ENCODE measurements at places on chromosomes 3 and 15.

DNA sequence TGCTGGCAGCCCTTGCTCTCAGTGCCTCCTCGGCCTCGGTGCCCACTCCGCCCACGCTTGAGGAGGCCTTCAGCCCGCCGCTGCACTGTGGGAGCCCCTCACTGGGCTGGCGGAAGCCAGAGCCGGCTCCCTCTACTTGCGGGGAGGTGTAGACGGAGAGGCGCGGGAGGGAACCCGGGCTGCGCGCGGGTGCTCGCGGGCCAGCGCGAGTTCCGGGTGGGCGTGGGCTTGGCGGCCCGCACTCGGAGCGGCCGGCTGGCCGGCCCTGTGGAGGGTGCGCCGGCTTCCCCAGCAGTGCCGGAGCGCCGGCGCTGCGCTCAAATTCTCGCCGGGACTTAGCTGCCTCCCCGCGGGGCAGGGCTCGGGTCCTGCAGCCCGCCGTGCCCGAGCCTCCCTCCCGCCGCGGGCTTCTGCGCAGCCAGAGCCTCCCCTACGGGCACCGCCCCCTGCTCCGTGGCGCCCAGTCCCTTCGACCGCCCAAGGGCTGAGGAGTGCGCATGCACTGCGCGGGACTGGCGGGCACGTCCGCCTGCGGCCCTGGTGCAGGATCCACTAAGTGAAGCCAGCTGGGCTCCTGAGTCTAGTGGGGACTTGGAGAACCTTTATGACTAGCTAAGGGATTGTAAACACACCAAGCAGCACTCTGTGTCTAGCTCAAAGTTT, 231.5 kb downstream of the EFHB start:
- no peak for DNase-seq

DNA sequence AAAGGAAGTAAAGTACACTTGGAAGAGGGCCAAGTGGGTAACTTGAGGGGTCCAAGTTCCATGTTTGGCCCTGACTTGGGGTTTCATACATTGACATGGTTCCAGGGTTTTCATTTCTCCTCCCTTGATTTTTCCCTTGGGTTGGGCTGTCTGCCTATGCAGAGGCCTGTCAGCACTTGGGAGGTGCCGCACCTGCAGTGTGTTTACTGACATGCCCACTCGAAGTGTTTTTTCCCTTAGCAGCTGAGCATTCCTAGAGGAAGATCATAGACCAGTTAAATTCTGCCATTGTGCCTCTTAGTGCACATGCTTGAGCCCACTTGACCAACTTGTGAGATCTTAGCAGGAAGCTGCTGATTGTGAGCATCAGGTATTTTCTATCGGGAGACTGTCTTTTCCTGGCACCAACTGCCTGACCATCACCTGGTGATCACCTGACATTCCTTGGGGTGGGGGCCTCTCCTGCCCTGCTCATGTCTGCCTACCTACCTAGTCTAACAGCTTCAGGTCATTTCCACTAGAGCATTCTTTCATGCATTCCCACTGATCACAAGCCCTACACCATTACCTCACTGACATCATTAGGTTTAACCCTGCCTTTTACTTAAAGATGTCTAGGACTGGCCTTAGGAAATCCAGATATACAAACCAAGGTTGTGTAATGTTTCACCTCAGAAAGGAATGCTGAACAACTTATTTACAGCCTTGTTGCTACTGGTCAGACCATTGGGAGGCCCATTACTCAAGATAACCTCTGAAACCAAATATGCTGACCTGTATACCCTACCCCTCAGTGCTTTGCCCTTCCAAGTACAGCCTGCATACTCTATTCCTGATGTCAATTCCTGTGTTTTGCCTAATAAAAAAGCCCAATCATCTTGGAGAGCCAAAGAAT, 68.3 kb downstream of the CD47 start:
- DNase-seq = no peak

DNA sequence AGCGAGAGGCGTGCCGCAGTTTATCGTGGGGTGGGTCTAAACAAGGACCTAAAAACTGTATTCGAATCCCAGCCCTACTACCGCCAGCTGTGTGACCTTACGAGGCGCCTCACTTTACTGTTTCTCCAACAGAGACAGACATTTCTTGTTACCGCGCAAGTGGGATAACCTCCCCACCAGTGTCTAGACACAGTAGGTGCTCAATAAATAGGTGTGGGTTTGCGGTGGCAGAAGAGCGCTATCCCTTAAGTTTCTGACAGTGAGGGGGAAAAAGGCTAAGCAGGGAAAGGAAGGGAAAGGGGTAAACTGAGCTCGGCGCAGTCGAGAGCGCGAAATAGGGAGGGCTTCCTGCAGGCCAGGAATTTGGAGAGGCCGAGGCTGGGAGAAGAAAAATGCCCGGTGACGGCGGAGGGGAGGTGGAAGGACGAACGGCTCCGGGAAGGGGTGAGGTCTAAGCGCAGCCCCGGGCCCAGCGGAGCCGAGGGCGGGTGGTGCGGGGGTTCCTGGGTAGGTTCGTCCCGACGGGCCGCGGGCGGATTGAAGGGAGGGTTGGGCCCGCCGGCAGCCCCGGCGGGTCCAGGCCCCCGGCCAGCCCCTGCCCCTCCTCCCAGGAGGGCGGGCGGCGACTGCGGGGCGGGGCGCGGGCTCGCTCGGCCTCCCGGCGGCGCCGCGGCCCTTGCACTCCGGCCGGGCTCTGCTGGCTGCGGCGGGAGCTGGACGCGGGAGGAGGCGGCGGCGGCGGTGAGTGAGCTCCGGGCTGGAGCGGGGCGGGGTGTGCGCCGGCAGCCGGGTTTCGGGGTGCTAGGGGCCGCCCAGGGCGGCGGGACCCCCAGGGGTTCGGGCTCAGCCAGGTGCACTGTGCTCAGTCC, at the start of gene CGNL1:
Gene CGNL1, plus strand, starts transcription at position 679 of the 869 bp plus-strand sequence. CDS start 61,495 bp downstream, outside the sequence.
- no peak for DNase-seq

DNA sequence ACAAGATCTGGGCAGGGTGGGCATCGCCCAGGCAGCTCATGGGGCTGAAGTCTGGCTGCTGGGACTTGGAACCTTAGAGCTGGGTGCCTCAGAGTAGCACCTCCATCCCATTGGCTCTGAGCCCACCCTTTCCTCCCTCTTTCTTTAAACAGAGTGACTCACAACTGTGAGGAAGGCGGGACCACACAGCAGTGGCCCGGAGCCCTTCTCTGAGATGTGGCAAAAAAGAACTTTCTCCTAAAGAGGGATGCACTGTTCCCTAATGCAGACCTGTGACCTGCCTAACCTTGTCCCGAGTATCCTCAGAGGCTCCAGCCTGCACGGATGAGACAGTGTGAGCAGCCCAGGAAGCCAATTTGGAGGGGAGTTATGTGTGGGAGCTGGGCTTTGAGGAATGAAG, 23.6 kb downstream of the PRR20G start:
- DNase-seq = no peak

DNA sequence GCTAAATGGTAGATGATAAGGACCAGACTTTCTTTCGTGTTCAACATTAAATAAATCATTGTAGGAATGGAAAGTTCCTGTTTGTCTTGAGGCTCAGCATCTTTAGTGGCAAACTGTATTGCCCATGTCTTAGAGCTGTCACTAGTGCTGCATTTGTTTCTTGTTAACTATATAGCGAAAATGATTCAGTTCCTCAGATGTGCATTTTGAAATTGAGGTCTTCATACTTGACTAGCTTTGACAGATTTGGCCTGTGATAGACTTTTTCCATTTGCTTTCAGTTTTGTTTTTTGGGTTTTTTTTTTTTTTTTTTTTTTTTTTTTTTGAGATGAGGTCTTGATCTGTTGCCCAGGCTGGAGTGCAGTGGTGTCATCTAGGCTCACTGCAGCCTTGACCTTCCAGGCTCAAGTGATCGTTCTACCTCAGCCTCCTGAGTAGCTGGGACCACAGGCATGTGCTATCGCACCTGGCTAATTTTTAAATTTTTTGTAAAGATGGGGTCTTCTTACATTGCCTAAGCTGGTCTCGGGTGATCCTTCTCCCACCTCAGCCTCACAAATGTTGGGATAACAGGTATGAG, 9.5 kb upstream of the RPLP1 start:
- no peak for DNase-seq

- no peak for DNase-seq
Observed at GRCh38 chr3:117084739-117085270, 375.2 kb downstream of the TUSC7 start.

- DNase-seq = no peak
Observed at GRCh38 chr15:79219393-79220056, 63.0 kb upstream of the ANKRD34C start.

DNA sequence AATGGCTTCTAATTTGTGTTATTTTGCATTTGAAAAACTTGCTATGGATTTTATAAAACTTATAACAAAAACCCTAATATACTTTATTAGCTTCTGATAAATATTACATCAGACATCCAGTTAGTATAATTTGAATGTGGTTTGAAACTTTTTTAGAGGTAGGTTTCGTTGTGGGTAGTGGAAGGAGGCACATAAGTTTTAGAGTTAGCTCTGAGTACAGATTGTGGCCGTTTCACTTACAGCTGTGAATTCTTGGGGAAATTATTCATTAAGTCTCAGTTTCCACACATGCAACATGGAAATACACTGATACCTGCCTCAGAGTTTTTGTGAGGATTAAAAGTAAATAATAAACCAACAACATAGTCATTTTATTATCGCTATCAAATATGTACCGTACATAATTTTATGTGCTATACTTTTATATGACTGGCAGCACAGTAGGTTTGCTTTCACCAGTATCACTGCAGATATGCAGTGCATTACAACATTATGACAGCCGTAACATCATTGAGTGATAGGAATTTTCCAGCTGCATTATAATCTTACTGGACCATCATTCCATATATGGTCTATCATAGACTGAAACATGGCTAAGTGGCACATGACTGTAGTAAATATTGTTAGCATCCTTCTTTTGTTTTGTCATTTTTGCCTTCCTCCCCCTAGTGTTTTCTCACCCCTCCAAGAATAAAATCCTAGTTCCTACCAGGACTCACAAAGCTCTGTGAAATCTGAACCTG, 175.6 kb downstream of the AKAP13 start:
- DNase-seq = no peak

- DNase-seq = no peak
Observed at GRCh38 chr3:76514836-76515235, 525.1 kb upstream of the ROBO2 start.

- peak; percentile 17 for DNase-seq
Observed at GRCh38 chr3:167874671-167875372, 139.3 kb downstream of the SERPINI1 start.

- DNase-seq = no peak
Observed at GRCh38 chr3:155753038-155753639, 8.3 kb upstream of the PLCH1 start.

DNA sequence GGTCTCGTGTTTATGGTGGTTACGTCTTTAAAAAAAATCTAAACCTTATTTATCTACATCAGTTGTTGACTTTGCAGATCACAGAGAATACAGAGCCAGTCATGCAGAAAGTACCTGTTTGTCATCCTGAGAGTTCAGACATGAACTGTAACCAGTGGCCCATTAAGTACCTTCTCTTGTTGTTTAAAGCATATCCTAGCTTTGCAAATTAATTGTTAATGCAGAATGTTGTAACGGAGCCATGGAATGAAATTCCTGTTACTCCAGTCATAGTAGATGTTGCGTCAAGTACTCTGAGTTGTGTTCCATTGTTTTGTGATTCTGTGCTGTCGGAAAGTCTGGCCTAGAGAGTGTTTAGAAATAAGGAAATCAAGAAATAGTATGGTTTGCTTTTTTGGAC, 205.2 kb downstream of the RBMS3 start:
- no peak for DNase-seq

DNA sequence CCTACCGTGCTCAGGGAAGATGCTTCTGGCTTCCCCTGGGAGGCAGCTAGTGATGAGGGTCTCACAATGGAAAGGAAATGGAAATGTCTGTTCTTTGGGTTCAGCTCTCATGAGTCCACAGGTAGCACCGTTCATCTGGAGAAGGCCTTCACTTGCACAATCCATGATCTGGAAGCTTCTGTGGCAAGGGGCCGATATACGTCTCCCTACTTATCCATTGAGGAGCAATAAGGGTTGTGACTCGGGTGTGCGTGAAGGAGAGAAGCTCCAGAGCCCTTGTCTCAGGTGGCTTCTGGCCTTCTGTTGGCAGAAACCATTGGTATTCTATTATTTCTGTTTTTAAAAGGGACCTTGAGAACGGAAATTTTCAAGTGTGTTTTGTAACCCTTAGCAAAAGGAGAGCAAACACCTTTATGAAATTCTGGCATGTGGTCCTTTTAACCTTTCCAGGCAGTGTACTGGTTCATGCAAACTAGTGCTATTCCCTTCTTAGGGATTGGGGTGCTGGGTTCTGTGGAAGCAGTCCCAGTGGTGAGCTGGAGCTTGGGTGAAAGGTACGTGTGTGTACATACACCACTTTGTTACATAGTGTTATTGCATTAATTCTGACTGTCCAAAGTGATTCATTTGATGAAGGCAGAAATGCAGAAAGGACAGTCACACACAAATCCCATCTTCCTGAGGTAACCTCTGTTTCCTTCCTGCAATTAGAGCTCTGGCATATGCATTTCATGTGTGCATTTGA, 32.5 kb downstream of the KLF13 start:
- no peak for DNase-seq

DNA sequence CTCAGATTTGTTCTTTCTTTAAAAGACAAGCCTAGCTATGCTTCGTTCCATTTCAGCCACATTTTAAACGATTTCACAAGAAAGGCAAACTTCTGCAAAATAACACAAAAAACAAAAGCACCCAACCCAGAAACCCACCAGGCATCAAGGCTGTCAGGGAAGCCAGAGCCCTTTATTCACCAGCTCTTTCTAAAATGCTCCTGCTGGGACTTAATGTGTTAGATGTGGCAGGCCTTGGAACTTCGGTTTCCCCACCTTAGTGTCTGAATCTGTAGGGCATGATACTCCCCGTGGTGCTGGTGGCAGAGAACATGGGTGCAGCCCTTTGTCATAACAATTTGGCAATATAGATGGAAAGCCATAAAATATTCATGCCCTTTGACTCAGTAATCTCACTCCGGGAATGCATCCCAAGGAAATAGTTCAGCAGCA, 56.8 kb upstream of the LCTL start:
- DNase-seq = no peak

- no peak for DNase-seq
Observed at GRCh38 chr3:47567149-47567548, 11.5 kb downstream of the CSPG5 start.

GRCh38 chr3:17749705-17750293, 7.4 kb upstream of the TBC1D5 start:
- DNase-seq = no peak

DNA sequence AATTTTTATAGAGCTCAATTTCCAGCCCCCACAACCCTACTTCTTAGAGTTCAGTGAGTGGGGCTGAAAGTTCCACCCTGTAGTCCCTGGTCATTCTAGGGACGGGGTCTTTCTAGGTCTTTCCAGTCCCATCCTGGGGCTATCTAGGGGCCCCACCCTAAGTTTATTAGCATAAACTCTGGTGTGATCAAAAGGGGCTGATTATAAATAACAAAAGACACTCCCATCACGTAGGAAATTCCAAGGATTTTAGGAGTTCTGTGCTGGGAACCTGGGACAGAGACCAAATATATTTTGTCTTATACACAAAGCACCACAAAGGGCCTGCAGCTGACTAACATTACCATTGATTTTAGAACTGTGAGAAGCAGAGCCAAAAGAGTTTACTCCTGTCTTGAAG, 41.9 kb downstream of the RAD54L2 start:
- no peak for DNase-seq

- DNase-seq = no peak
Observed at GRCh38 chr3:190301591-190301990, 20.7 kb downstream of the CLDN1 start.

GRCh38 chr3:157631478-157631877, 128.3 kb upstream of the VEPH1 start:
- DNase-seq = no peak

GRCh38 chr3:142502187-142502985, 54.5 kb upstream of the XRN1 start:
- no peak for DNase-seq

GRCh38 chr15:64422697-64423096, 35.1 kb downstream of the TRIP4 start:
- DNase-seq = no peak
